Islet precursor cell (in vitro differentiated cells): ENCODE measurements at places on chromosomes 5 and 9.

DNA sequence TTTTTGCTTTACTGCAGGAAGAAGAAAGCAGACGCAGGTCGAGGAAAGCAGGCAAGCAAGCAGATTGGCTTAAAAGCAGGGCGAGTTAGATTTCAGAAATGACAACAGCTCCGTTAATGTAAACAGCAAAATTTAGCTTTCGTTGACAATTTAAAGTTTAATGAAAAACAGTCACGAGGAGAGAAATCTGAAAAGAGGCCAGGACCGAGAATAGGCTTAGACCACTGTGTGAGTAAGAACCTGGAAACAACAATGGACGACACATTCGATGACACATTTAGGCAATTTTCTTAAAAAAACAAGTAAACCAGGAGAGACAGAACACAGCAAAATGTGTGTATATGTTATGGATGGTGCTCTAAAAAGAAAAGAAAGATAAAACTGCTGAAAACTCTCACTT, 155.3 kb downstream of the ISOC1 start:
- no peak for DNase-seq

- peak; percentile 63 for DNase-seq
Observed at GRCh38 chr5:168282120-168282519, 9.3 kb upstream of the WWC1 start.

DNA sequence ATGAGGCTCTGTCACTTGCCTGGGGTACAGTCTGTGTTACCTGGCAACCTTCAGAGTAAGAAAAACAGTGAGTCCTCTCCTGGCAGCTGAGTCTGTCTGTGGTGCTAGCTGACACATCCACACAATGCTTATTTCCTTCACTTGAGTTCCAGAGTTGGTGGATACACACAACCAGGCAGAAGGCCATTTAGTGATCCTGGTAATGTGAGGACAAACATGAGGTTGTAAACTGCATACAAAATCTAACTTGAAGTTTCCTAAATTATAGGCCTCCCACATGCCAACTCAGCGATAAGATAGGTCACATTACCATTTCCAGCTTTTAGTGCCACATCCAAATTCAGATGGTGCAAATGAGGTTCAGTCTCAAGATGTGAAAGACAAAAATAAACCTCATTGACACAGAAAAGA, 125.5 kb downstream of the DCP2 start:
- DNase-seq = no peak

GRCh38 chr5:101520417-101520816, 617.3 kb upstream of the ST8SIA4 start:
- DNase-seq = no peak

DNA sequence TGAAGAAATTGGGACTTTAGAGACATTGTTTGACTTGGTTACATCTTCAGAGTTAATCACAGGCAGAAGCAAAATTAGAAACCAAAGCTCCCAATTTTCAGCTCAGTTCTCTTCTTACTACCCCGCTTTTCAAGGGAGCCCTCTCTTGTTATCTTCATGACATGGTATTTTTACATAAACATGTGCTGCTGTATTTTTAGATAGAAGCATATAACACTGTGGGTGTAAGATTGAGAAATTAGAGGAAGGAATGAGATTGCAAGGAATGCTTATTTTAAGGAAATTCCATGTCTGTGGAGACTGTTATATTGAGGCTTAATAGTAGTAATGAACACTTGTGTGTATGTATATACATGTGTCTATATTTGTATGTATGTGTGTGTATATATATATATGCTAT, 401.6 kb downstream of the TMEM232 start:
- DNase-seq = no peak

DNA sequence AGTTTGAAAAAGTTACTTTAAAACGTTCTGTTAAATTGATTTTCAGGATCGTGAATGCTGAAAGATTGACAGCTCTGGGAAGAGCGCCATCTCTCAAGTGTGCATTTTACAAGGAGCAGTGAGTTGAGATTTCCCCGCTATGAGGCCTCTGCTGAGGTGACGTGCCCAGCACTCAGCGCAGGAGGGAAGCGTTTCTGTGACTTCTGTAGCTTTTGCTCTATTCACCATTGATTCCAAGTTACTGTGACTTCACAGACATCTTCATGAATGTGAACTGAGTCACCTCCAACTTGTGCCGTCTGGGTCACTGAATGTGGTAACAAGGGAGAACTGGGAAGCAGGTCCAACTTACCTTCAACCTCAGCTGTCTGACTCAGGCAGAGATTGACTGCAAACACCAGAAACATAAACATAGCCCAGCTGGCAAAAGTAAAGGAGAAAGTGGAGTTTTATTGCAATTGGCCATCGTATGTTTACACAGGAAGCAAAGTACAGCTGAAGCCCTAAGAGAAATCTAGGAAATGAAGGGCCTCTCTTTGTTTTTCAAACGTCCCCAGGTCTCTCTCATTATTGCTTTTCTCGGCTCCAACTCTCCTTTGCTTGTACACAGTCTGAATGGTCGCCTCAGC, 428.8 kb upstream of the CLINT1 start:
- DNase-seq = peak; percentile 60

DNA sequence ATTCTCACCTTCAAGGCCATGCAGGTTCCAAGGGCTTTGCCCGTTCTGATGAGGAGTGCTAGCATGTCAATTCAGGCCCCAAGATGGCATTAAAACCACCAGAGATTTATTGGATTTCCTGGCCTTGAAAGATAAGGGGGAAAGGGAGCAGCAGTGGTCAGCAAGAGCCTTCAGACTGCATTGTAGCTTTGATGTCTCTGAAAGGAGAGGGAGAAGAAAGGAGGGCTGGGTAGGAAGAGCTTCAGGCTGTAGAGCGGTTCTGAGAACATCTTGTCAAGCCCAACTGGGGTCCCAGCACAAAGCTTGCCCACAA, 41.8 kb upstream of the FGF1 start:
- DNase-seq = no peak

DNA sequence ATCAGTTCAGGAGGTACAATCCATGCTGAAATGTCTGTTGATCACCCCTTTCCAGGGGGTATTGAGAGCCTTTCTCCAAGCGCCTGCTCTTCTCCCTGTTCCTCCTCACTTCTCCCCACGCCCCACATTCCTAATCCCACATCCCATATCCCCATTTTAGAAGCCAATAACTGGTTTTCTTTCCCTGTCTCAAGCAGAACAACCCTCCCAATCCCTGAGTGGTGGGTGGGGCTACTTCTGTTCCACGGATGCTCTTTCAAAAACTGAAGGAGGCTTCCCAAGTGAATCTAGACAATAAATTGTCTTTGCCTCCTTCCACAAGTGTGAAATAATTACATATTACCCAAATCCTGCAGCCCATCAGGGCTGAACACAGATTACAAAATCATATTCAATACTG, 77.0 kb upstream of the SEMA6A start:
- peak; percentile 69 for DNase-seq

DNA sequence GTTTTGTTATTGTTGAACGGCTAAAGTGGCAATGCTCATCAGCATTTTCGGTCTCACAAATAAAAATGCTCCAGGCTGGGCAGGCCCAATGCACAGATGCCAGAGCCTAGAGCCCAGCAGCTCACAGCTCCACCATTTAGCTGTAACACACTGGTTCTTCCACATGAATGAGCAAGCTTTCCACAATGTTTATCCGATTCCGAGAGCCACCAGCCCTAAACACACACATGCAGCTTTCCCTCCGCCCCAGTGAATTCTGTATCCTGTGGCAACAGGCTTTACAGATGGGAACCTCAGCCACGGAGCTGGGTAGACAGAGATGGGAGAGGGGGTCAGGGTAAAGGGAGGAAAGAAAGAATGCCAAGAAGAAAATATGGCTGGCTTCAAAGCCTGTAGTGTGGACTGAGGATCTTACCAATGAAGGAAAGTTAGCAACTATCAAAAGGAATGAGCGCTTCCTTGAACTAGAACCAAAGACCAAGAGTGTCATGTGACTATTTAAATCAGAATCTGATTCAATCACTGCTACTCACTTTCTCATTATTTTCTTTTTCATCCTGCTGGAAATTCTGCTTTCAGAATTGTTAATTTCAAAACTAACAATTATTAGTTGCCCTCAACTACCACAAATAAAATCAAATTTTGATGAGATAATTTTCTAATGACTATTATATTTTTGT, 77.1 kb downstream of the MRPS27 start:
- no peak for DNase-seq

GRCh38 chr9:123414936-123415930, 59.2 kb downstream of the CRB2 start:
- no peak for DNase-seq

GRCh38 chr9:95980262-95981125, 105.0 kb downstream of the ERCC6L2 start:
- no peak for DNase-seq

GRCh38 chr9:20065796-20066700, 277.2 kb upstream of the SLC24A2 start:
- DNase-seq = no peak

DNA sequence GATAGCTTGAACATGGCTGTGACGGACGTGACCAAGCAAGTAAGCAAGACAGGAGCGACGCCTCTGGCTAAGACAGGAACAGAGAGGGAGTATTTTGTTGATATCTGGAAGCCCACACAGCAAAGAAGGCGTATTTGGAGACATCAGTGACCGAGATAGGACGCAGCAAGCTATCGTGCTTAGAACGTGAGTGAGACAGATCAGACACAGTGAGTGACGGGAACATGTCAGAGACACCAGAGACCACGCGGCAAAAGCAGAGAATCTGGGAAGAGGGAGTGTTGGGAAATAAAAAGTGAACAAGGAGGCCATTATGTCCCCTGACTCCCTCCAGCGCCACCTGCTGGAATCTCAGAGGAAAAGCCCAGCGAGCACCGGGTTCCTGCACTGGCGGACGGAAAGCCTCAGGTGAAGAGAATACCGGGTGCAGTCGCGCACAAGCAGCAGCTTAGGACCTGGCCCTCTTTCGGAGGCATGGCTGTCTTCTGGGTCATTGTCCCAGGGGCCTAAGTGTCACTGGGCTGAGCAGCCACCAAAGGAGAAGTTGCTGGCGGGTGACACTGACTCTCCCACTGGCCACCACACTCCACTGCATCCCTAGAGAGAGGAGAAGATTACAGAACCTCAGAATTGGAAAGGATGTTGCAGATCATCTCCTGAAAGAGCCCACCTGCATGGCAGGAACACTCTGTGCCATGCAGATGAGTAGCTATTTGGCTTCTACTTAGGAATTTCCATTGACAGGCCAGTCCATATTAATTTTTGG, 99.1 kb downstream of the FBXO38 start:
- peak; percentile 84 for DNase-seq
